ENCODE measurements at places on chromosomes 6 and 20. TPM values are rescaled to one million over a fixed set of nuclear protein-coding genes. Genes with fewer than 3 reads are reported as not detected.

DNA sequence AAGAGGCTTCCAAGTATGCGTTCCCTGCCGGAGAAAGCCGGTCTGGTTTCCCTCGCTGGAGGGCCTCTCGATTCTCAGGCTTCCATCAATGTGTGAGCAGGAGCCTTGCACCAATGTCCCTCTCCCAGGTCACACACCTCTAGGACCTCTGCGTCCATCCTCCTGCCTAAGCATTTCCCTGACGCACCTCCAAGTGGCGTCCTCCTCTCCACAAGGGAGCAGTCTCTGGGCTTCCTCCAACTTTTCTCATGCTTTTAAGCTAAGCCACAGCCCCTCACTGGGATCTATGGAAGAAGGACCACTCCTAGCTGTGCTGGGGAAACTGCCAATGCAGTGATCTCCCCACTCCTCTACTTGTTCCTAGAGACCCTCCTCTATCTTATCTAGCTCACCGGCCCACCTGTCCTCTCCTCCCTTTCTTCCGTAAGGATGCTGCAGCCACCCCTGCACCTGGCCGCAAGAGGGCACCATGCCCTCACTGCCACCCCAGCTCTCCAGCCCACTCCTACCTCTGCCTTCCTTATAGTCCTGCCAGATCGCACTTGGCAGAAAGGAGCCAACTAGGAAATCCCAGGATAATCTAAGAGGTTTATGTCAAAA lies 258.7 kb downstream of the LRFN2 start:
- DNase-seq = peak; percentile 51

- DNase-seq = no peak
These were observed 185.1 kb upstream of the RAB32 start for GRCh38 chr6:146358431-146359046.

DNA sequence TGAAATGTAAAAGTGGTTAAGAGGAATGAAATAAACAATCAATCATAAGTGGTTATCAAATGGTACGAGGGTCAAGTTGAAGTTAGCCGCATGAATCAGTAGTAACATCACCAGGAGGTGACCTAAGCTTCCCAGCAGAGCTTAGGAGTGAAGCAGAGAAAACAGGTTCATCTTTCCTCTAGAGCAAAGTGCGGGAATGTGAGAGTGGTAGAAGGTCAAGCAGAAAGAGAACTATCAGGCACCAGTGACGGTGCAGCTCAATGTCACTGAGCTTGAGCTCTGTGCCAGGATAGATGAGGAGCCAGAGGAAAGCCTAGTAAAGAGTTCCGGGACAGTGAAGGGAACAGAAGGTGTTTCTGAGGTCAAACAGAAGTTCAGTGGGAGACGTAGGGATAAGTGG lies 20.8 kb upstream of the TNFAIP3 start:
- DNase-seq = no peak

DNA sequence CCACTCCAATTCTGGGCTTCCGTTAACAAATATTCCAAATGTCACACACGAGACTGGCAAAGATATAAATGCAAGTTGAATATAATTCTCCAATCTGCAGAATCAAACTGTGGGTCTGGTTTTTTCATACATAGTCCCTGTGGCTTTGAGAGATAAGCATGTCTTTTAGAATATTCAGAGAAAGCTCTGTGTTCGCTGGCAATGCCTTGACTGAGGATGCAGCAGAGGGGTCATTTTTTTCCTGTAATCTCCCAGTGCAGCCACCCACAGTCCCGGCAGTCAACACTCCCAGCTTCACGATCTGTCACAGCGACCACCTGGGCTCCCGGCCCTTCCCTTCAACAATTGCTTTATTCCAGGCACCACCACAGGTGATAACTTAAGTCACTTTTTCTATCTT lies 30.5 kb downstream of the MUC22 start:
- no peak for DNase-seq

- DNase-seq = no peak
These were observed 282.9 kb upstream of the RNF217 start for GRCh38 chr6:124679387-124679786.

- DNase-seq = no peak
These were observed 346.8 kb upstream of the CNR1 start for GRCh38 chr6:88512951-88513350.

Gene MUCL3
- total RNA-seq = 0.16 TPM

Gene POU3F2
- not detected for total RNA-seq

Gene SGK2
- total RNA-seq = 293 TPM

Gene RPP40
- total RNA-seq = 1.6 TPM

Gene TCP11
- total RNA-seq = not detected

Gene PRDM1
- 26.2 TPM for total RNA-seq
